Stimulated activated CD4-positive, alpha-beta T cell treated with anti-CD3 and anti-CD28 coated beads, Interleukin-4, amount 100 ng/mL, for 24 hours (primary cell): ENCODE measurements at places on chromosomes 7 and 10.
A peak's percentile ranks its signal among the peaks of the same experiment; 100 is the strongest.

- DNase-seq: no peak
These were observed 162.0 kb upstream of the FAM13C start for GRCh38 chr10:59524348-59524747.

DNA sequence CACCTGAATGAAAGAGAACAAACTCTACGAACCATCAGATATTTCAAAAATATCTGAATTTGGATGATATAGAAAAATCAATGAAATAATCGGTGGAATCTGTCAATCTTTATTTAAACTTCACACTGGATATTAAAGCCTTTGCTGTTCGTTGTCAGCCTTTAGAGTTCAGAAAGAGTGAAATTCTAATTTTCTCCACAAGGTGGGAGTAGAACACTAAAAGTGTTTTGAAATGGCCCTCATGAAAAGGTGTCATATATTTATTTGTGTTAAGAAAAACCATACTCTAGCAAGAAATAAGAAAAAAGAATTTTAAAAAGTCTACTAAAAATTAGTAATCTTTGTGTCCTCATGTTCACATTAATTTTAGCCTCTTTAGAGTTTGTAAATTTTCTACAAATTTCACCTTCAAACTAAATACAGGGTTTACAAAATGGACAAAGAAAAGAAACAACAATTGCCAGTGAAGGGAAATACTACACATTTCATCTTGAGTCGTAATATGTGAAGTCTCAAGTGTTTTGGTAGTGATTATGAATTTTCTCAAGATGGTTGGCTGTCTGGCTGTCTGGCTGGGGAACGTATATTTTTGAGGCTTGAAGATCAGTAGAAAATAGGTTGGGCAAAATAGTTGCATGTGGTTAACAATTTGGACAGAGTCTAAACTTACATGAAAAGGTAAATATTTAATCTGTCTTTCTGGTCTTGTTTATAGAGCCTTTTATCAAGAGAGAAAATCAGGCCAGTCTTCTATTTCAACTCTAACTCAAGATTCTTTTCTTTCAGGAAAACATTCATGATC is 43.7 kb downstream of the DNAJB9 start:
- no peak for DNase-seq

GRCh38 chr7:69808391-69808790 is 210.1 kb downstream of the AUTS2 start:
- no peak for DNase-seq

DNA sequence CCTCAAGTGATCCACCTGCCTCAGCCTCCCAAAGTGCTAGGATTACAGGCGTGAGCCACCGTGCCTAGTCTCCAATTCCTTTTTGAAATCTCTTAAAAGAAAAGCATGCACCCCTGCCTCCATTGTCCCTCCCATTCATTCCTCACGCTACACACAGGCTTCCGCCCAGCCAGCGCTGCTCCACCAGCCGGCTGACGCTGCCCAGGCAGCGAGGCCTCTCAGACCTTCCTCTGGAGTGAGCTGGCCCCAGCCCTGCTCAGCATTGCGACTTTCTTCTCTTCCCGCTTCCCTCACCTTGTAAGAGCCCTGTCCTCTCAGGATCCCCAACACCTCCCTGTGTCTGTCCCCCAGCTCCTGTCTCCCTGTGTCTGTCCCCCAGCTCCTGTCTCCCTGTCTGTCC is 23.6 kb downstream of the RGS10 start:
- DNase-seq: no peak

- no peak for DNase-seq
These were observed 8.0 kb downstream of the IKZF1 start for GRCh38 chr7:50312250-50313162.

- no peak for DNase-seq
These were observed 422.7 kb upstream of the IGFBP3 start for GRCh38 chr7:46343802-46344201.

DNA sequence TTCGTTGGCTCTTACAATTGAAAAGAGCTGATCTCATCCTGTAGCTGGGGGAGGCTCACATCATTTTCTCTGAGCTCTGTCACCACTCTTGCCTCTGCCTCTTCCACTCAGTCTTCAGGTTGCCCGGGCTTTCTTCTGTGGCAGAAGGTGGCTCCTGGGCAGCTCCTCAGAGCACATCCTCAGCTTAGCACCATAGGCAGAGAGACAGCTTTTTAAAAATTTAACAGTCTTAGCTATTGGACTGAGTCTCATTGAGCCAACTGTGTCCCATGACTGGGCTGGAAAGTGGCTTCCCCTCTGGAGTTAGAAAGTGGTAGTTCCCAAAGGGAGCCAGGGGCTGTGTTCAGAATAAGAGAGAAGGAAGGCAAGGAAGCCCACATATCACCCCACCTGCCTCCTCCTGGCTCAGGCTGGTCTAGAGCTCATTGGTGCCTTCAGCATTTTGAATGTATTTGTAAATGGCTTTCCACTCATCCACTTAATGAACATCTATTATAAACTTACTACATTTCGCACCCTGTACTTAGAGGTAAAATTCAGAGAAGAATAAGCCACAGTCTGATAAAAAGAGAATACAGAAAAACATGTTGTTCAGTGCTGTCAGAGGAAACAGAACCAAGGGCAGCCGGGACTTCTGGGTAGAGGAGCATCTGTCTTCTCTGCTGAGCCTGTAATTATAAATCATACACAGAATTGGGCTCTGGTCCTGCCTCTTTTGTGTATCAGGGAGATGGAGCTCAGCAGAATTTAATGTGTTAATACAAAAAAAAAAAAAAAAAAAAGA is 119.3 kb downstream of the WDFY4 start:
- DNase-seq: no peak

DNA sequence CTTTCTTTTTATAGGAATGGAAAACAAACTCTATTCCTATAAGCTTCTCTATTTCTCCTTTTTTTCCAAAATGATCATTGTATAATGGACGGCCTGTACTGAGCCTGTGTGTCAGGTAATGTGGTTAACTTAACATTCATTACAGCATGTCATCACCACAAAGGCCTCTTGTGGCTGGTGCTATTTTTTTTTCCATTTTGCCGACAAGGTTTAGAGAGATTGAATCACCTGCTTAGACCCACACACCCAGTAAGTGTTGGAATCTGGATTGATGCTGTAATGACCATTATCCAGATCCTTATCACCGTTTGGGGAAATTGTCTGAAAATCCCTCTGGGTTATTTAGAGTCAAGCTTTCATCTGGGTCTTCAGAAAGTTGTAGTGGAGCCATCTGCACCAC is 18.5 kb downstream of the AKR1B15 start:
- DNase-seq: no peak

GRCh38 chr7:26487780-26488515 is 196.3 kb downstream of the SNX10 start:
- no peak for DNase-seq

DNA sequence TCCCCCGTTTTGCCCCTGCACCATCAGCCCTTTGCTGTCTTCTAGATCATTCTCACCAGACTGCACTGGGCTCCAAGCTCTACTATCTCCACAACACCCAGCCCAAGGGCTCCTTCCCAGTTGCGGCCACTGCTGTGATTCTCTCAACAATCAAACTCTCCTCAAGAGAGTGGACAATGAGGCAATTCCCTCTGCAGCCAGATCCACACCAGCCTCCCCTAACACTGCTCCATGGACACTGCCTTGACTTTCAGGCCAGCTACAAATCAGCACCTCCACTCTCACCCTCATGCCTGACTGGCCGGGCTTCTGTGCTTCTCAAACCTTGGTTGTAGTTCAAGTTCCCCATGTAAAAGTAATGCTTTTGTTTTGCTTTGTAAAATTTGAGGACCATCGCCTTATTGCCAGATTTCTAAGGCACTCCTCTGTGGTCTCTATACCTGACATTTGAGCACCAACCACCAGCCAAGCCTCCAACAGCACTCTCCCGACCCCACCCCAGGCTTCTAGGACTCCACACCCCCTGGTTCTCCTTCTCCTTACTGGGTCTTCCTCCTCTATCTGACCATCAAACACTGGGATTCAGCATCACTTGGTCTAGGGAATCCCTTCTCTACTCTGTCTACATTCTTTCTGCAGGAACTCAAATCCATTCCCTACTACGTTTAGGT is 45.4 kb downstream of the PPIF start:
- DNase-seq: no peak

GRCh38 chr7:68006619-68007018 is 1010.0 kb downstream of the TYW1 start:
- no peak for DNase-seq

DNA sequence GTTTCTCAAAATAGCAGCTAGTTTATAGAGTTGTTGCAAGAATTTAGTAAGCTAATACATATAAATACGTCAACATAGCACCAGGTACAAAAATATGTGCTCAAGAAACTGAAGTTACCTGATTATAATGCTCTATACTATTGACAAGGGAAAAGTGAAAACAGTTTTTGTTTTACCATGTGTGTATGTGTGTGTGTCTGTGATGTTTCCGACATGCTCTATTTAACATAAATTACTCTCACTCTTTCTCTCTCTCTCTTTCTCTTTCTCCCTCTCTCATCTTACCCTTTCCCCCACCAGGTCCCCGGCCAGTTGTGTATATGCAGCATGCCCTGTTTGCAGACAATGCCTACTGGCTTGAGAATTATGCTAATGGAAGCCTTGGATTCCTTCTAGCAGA is 4.3 kb downstream of the LIPN start:
- DNase-seq: no peak

DNA sequence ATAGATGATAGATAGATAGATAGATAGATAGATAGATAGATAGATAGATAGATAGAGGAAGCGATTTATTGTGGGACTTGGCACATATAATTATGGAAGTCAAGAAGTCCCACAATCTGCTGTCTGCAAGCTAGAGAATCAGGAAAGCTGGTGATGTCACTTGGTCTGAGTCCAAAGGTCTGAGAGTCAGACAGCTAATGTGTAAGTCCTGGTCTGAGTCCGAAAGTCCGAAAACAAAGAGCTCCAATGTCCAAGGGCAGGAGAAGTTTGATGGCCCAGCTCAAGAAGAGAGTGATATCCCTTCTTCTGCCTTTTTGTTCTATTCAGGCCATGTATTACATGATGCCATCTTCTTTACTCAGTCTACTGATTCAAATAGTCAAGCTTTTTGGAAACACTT is 53.8 kb upstream of the TCF7L2 start:
- no peak for DNase-seq

DNA sequence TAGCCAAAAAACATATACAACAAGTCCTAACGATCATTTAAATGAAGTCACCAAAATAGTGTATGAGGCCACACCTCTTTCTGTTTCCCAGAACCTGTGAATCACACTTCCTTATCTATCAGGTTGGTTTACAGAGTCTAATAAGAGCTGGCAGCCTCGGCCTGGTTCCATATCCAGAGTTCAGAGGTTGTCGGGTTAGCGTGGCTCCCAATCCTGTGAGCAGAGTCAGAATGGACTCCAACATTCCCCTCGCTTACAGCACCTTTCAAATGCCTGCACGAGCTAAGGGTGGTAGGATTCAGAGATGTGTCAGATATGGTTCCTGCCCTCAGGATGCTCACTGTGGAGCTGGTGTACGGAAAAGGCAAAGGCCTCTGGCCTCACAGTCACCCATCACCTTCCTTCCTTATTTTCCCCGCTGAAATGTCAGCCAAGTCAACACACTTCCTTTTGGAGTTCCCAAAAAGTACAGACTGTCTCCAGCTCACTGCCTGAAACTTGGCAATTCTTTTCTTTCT is 6.0 kb downstream of the IL15RA start:
- peak; percentile 30 for DNase-seq

- DNase-seq: no peak
These were observed 48.2 kb downstream of the ARHGAP22 start for GRCh38 chr10:48556713-48557112.

DNA sequence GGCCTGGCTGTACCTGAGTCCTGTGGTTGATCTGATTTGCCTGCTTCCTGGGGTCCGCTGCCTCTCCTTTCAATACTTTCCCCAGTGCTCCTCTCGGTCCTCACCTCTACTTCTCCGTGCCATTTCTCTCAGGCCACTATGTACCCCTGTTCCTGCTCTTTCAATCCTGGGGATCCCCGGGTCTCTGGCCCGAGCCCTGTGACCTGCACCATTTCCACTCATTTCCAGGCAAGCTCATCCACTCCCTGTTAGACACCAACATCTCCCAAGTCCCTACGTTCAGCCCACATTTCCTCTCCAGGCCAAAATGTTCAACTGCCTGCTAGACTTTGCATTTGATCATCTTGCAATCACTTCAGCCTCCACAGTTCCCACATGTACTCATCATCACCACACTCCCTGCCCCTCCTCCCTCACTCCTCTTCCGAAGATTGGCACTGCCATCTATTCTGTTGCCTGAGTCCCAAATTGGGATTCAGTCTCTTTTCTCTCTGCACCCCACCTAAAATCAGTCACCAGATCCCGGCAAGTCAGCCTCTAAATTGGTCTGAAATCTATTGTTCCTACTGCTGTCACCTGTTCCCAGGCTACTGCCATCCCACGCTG is 34.4 kb upstream of the ZMIZ1 start:
- no peak for DNase-seq

GRCh38 chr7:42226354-42226941 is 10.6 kb downstream of the GLI3 start:
- no peak for DNase-seq

DNA sequence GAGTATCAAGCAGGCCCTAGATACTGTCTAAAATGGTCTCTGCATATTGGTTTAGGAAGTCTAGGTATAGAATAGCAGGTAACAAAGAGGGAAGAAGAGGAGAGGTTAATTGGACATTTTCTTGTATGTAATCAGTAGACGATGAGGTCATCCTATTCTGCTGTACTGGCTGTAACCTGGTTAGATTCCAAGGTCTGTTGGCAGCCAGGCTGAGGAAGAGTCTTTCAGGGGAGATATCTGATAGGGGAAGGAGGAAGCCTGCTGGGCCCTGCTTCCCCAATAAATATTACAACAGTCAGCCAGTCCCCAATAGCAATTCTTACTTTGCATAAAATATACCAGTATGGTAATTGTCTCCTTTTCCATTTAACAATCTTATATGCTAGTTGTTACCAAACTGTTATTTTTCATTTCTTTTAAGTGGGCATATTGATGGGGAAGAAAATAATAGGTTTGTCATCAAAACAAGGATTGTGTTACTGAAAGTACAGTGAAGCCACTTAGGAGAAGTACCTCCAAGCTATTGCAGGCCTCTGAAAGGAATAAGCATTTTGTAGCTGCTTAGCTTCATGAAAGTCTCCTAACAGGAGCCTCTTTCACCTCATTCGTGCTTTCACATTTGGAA is 186.4 kb downstream of the LRRC4 start:
- DNase-seq: no peak

DNA sequence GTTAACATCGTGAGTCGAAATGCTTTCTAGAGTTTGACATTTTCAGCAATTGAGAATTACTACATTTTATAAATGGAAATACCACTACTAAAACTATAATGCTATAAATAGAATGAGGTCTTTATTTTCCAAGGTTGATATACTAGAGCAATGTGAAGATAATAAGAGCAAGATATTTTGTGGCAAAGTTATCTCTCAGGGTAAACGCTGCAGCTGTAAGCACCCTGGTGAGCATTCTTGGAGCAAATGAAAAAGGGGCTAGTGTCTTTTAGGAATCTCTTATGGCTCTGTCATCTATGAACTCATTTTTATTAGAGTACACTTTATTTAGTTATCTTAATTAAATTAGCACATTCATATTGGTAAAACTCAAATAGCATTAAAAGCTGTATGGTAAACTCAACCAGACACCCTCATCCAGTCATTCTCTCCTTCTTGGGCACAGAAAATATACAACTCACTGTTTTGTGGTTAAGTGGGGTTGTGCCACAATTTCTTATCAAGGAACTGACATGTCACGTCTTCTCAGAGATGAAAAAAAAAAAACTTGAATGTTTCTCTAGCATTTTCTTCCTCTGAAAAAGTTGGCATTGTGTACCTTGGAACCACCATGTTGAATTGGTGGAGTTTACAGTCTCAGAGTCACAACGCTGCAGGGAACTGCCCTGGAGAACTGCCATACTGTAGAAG is 289.5 kb upstream of the PFKP start:
- no peak for DNase-seq

- DNase-seq: no peak
These were observed 33.4 kb upstream of the VWDE start for GRCh38 chr7:12436896-12437535.
